Breast epithelium (tissue), 4 donors: ENCODE measurements at places on chromosomes 16 and 17.

GRCh38 chr17:17902376-17902775, 65.6 kb upstream of the SREBF1 start:
- no peak for DNase-seq

- no peak for DNase-seq
Observed at GRCh38 chr17:10127819-10128425, 70.5 kb downstream of the GAS7 start.

- DNase-seq, result no peak
Observed at GRCh38 chr17:44280392-44280937, 12.5 kb upstream of the SLC4A1 start.

GRCh38 chr17:76268015-76268749, 3.0 kb downstream of the UBALD2 start:
- DNase-seq, result peak; percentile 84

DNA sequence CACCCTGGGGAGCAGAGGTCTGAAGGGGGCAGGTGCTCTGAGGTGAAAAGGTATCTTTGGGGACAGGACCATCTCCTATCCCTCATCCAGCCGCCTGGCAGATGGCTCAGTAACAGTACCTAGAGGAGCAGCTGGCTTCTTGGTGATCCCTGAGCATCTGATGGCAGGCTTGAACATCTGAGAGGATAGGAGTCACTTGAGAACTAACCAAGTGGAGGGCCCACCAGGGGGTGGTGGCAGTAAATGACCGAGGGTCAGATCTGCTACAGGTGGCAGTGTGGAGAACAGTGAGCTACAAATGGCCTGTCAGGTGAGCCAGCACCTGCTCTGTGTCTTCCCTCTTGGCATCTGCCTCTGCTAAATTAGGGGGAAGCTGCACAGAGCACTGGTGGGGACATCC, 13.8 kb downstream of the HROB start:
- DNase-seq, result no peak

DNA sequence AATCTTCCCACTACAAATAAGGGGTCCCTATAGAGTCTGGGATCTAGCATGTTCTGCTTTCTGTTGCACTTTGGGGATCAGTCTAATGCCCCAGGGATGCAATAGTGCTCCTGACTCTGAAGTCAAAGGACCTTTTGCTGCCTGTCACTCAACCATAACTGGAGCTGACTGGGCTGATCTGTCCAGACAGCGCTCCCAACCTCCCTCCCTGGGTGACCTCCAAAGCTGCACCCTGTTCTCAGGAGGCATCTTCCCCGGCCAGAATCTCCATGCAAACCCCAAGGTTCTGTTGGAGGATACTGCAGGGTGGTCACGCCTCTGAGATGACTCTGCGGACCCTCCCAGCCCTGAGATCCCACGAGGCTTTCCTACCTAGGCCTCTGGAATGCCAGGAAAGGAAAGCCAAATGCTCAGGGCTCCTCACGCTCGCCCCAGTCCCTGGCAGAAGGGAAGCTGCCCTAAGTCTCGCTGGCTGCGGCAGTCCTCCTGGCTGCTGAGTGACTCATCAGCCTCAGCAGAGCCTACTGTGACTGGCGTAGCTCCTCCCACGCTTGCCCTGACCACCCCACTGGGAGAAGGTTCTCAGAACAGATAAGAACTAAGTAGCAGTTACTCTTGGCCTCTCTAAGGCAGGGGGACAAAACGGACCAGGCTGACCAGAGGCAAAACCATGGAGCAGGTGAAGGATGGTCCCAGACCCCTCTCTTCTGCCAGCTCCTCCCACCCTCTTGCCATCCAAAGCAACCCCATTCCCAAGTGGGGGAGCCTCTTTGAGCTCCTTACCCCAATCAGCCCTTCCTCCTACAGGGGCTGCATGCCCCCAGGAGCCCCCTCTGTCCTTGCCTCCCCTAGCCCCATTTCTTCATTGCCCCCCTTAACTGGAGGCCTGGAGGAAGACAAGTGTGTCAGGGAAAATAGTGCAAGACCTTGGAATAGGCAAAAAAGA, 124.1 kb upstream of the TNRC6C start:
- DNase-seq, result peak; percentile 35

GRCh38 chr17:66300956-66301355, 1.5 kb upstream of the PRKCA start:
- no peak for DNase-seq

DNA sequence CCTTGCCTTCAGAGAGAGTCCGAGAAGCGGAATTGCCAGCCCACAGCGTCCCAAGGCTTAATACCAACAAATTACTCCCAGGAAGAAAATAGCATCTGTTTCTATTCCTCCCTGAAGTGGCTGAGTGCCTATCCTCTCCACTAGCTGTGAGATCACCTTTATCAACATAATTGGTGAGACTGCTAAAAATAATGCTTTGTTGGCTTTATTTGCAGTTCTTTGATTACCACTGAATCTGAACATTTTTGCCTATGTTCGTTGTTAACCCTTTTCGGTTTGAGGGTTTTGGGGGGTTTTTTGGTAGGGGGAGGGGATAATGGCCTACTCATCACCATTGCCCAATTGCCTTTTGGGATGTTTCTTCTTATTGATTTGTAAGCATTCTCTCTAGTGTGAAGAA, 31.0 kb downstream of the MMP15 start:
- no peak for DNase-seq

DNA sequence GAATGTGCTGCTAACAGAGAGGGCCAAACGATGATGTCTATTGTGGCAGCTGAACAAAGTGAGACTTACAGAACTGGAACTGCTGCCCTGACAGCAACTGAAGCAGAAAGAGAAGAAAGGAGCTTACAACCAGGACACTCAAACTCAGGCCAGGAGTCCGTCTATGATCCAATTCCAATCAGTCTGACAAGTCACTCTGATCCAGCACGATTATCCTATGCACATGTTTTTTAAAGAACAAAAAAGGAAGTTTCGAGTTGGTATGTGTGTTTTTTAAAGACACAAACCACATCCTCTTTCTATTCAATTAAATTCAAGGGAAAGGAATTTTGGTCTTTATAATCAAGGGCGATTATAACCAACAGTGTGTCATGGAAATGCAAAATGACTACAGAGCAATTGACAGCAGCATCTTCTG, 42.4 kb upstream of the MTMR4 start:
- no peak for DNase-seq

DNA sequence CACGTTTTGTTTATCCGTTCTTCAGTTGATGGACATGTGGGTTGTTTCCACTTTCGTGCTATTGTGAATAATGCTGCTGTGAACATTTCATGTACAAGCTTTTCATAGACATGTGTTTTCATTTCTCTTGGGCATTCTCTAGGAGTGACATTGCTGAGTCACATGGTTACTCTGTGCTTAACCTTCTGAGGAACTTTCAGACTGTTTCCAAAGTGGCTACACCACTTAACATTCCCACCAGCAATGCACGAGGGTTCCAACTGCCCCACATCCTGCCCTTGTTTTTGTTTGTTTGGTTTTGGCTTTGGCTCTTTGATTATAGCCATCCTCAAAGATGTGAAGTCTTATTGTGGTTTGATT, 14.2 kb upstream of the PEMT start:
- DNase-seq, result no peak

DNA sequence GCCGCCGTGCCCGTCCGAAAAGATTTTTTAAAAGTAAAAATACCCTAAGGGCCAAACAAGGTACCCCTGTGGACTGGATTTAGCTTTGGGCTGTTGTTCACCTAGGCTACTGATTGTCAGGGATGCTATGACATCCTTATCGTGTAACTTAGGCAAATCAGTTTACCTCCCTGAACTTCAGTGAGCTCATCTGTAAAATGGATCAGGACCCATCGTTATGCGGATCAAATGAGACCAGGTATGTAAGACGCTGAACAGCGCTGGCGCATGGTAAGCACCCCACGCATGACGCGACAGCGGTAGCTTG, 658 bp upstream of the ZNF771 start:
- DNase-seq, result no peak

GRCh38 chr16:14372471-14372870, 257.6 kb downstream of the PARN start:
- no peak for DNase-seq
